ENCODE measurements at places on chromosomes 4 and X.

DNA sequence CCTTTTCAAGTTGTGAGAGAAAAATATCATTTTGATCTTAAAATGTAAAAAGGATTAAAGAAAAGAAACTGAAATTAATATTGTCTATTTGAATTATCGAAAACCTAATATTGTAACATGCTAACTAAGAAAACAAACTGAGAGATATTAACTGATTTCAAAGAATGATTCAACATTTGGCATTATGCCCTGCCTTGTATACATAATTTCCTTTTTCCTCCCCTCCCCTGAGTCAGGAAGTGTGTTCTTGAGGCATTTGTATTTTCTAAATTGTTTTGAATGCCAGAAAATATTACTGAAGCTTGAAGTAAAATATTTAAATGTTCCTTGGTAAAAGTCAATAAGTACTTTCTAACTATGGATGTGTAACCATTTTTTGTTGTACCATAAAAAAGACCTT, 49.4 kb downstream of the RPS6KA3 start:
- no peak for DNase-seq

- no peak for DNase-seq
Measured at GRCh38 chr4:182142176-182143085, 100.8 kb upstream of the TENM3 start.

DNA sequence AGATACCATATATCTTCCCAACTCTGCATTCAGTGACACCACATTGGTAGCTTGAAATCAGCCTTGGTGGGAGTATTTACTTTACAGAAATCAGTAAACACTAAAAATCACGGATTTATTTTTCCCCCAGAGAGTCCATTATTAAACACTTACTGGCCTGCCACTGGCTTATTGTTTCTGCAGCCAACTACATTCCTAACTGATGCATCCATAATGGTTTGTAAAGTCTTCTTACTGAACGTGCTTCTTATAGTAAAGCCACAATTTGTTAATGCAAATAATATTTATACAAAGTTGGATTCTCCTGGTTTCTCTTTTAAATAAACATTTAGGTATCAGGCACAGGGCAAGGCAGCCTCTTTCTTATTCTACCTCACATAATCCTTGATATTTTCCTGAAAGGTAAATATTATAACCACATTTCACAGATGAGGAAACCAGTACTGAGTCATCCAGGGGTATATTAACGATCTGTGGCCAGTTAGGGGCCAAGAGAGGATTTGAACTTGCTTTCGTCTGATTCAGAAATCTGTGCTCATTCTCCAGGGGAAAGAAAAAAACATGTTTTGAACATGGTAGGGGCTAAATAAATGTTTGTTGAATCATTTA, 136.5 kb downstream of the RAB28 start:
- DNase-seq, result no peak

GRCh38 chrX:63354484-63354883, 3.4 kb upstream of the SPIN4 start:
- no peak for DNase-seq

GRCh38 chrX:116246261-116246660, 75.7 kb downstream of the AGTR2 start:
- no peak for DNase-seq

DNA sequence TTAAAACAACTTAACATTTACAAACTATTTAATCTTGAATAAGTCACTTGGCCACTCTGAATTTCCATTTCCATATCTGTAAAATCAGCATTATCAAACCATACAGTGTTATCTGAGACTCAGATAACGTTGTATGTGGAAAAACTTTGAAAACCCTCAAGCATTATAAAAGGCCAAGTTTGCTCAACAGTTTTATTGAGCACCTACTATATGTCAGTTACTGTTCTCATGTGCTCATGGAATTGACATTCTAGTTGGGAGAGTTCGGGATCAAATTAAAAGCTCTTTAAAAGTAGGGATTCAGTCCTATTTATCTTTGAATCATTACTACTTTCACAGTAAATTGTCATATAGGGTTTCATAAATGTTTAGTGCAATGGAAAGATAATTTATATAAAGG, 97.9 kb downstream of the FRMPD4 start:
- DNase-seq, result no peak

- no peak for DNase-seq
Measured at GRCh38 chrX:53421772-53422085, 725 bp downstream of the SMC1A start.

- no peak for DNase-seq
Measured at GRCh38 chr4:94947681-94948108, 189.9 kb downstream of the BMPR1B start.
